ENCODE measurements at places on chromosomes 7 and 10.

DNA sequence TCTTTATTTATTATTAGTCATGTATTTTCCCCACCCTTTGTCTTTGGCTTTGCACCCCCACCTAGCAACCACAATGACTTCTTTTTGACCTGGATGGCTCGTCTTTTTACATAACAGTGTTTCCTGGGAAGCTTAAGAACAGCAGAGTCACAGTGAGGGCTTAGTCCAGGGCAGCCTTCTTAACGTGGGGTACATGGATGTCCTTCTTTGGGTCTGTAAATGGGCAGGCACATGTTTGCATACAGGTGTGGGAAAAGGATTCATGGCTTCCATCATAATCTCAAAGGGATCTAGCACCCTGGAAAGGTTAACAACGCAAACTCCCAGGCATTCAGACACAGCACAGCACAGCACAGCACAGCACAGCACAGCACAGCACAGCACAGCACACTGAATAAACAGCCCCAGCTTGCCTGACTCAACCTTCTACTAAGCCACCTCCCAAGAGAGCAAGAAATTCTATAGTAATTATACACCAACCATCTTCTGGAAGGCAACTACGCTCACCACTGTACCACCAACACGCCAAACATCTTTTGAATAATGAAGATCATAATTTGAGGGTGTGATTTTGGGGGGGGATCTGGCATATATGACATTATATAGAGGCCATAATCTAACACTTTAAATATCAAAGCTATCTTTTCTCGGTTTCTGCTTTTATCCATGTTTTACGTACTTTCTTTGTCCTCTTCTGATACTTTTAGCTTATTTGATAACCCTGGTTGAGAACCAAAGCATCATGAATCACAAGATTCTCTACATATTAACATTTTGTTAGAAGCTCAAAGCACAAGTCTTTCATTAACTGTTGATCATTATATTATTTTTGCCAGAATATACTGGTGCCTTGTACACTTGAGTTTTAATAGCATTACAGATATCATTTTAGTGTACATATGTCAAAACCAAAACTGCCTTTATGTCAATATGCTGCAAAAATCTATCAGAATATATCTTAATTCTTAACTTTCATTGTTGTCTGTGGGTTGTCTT is 177.2 kb upstream of the KLF14 start:
- no peak for DNase-seq

GRCh38 chr7:78499283-78499682 is 700.7 kb downstream of the PHTF2 start:
- DNase-seq, result no peak

- no peak for DNase-seq
Observed at GRCh38 chr7:149125189-149125862, 798 bp downstream of the ZNF425 start.

- no peak for DNase-seq
Observed at GRCh38 chr7:101278461-101279292, 33.8 kb upstream of the FIS1 start.

DNA sequence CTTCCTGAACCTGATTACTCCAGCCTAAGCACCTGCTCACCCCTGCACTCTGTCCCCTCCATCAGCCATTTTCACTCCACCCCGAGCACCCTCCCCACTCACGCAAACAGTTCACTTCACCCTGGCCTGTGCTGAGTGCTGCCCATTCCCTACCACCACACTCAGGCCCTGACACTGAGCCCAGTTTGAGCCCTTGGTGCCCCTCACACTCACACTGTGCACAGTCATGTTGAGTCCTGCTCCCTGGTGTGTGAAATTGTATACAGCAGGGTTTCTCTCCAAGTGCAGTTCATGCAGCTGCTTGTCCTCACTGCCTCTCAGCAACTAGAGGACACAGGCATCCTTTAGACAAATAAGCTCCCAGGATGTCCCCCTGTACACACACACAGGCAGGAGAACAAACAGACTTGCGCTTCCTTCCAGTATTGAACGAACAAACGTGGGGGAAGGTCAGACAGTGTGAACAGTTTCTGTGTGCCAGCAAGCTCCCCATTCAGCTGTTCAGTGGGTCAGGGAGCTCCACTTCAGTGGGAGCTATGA is 6.8 kb downstream of the MYO1G start:
- DNase-seq, result no peak

- peak; percentile 24 for DNase-seq
Observed at GRCh38 chr10:102542800-102543418, 39.1 kb downstream of the SUFU start.

- no peak for DNase-seq
Observed at GRCh38 chr10:74165530-74165901, 14.5 kb downstream of the ADK start.

DNA sequence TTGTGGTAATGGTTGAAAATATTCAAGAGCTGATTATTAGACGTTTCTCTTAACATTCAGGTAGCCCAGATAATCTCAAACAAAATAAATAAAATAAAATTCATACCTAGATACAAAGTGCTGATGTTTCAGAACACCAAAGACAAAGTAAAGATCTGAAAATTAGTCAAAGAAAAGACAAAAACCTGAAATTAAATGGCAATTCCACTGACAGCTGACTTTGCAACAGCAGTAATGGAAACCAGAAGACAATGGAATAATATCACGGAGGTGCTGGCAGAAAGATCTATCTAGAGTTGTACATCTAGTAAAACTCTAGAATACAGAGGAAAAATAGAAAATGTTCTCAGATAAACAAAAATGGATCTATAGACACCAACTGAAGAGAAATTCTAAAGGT is 58.0 kb upstream of the IKZF1 start:
- no peak for DNase-seq

All from activated effector memory CD4-positive, alpha-beta T cell treated with anti-CD3 and anti-CD28 coated beads, Interleukin-2, amount 50 U/mL, for 16 hours (primary cell).